ENCODE measurements at places on chromosomes 1 and 21.

DNA sequence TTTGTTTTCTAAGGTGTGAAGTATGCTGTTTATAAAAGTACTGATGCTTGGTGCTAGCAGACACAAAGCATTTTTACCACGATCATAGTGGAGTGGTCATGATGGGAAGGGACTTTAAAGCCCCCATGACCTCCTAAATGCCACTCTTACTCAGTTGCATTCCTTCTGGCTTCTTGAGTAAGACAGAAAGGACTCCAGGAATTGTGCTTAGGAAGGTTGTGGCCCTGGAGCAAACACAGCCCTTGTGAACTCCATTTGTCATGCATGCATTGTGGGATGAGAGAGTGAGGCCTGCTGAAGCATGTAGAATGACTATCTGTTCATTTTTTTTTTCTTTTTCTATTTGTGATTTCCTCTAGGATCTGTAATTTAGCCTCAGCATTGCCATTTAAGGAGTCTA lies 34.2 kb downstream of the AK5 start:
- DNase-seq, result no peak

DNA sequence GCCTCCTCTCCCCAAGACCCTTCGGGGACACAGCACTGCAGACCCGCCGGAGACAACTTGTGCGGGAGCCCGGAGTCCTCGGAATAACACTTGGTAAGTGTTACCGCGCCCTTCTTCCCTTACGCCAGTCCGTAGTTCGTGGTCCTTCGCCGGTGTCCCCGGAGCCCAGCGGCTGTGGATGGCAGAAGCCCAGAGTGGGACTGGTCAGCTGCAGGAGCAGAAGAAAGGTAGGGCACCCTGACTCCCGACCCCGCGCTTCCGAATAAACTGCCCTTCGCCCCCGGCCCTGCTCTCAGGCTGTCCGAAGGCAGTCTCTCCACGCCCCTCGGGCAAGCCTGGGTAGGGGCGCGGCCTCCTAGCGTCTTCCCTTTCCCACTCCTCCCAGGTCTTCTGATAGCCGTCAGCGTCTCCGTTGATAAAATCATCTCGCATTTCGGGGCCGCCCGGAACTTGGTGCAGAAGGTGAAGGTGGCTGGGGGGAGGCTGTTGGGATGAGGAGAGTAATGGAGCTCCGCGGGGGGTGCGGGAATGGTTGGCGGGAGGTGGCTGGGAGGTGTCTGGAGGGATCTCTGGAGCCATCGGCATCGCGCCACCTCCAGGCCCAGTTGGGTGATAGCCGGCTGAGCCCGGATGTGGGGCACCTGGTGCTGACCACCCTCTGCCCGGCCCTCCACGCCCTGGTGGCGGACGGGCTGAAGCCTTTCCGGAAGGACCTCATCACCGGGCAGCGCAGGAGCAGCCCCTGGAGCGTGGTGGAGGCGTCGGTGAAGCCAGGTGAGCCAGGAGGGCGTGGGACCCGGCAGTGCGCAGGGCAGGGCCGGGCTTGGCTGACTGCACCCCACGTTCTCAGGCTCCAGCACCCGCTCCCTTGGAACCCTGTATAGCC lies 4.3 kb downstream of the RUSC1 start:
- no peak for DNase-seq

DNA sequence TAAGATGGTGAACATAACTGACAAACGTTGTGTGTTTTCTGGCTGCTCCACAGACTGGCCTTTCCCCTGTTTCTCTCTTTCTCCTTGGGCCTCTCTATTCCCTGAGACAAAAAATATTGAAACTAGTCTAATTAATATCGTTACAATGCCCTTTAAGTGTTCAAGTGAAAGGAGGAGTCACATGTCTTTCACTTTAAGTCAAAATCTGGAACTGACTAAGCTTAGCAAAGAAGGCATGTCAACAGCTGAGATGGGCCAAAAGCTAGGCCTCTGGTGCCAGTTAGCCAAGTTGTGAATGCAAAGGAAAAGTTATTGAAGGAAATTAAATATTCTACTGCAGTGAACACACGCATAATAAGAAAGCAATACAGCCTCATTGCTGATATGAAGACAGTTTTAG lies 32.2 kb upstream of the FCRL3 start:
- DNase-seq, result no peak

- no peak for DNase-seq
Measured at GRCh38 chr1:205792961-205793673, 17.8 kb upstream of the RAB29 start.

DNA sequence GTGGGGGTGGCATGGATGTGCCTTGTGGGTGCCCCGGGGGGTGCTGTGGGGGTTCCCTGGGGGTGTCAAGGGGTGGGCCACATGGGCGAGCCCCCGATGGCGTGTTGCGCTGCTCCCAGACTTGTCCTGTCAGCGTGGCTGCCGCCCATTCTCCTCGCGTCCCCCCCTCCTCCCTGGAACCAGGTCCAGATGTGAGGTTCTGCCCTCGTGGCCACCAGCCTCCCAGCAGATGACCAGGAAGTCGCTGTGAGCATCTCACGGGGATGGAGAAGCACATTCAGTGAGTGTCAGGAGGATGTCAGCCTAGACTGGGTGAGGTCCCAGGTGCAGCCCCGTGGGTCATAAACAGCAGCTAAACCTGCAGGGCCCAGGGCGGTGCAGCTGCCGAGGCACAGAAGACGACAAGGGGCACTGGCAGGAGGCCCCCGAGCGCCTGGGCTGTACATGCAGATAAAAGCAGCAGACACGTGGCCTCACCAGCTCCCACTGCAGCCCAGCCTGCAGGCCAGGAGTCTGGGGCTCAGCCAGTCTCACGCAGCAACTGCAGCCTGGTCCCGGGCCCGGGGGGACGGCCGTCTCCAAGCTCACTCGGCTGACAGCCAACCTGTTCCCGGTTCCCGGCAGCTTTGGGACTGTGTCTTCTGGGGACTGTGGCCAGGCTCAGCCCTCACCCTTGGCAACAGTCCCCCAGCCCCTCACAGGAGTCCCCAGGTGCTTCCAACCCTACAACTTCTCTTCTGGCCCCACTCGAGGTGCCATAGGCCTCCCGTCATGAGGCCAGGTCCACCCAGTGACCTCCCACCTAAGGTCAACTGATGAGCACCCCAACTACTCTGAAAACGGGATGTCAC lies 17.5 kb upstream of the COL6A2 start:
- DNase-seq, result no peak

GRCh38 chr21:8989721-8990325 lies 1531.6 kb upstream of the TPTE start:
- no peak for DNase-seq

DNA sequence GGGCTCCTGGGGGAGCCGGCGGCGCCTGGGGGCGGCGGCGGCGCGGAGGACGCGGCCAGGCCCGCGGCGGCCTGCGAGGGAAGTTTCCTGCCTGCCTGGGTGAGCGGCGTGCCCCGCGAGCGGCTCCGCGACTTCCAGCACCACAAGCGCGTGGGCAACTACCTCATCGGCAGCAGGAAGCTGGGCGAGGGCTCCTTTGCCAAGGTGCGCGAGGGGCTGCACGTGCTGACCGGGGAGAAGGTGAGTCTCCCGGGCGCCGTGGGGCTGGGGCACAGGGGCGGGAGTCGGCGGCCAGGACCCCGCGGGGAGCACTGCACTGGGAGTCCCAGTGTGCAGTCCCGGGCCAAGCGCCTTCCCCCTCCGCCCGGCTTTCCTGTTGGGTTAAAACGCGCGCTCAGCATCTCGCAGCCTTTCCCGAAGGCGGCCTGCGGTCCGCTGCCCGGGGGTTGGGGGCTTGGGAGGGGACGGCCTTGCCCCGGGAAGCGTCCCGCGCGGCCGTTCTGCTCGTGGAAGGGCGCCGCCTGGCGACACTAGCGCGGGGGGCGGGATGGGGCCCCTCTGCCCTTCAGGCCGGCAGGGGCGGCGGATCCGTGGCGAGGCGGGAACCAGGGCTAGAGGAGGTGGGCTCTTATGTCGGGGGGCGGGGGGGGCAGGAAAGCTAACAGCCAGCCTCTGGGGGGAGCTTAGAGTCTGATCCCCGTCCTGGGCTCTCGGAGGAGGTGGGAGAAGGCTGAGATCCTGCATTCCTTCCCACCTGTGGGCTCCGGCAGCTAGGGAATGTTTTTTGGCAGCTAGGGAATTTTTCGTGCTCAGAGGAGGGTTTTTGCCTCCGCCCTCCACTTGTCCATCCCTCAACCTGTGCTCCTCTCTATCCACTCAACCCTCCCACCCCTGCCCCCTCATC lies 1.1 kb downstream of the HUNK start:
- DNase-seq, result no peak

GRCh38 chr1:4724001-4724400 lies 69.6 kb downstream of the AJAP1 start:
- no peak for DNase-seq

GRCh38 chr1:204443260-204443619 lies 31.6 kb upstream of the PPP1R15B start:
- DNase-seq, result no peak

DNA sequence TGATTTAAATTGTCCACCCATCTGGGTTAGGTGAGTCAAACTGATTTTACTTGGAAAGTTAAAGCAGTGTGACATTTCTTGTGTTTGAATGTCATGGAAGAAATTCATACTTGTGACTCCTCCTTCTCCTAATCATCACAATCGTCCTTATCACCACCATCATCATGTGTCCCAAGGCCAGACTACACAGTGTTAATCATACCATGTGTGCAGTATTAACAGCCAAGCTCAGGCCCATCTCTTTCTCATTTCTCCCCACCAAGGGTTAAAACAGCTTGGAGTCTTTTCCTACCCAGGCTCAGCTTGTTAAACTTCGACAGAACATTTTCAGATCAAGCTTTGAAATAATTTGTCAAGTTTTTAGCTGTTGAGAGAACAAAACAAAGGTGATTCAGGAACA lies 22.5 kb upstream of the PLA2G2E start:
- DNase-seq, result no peak

DNA sequence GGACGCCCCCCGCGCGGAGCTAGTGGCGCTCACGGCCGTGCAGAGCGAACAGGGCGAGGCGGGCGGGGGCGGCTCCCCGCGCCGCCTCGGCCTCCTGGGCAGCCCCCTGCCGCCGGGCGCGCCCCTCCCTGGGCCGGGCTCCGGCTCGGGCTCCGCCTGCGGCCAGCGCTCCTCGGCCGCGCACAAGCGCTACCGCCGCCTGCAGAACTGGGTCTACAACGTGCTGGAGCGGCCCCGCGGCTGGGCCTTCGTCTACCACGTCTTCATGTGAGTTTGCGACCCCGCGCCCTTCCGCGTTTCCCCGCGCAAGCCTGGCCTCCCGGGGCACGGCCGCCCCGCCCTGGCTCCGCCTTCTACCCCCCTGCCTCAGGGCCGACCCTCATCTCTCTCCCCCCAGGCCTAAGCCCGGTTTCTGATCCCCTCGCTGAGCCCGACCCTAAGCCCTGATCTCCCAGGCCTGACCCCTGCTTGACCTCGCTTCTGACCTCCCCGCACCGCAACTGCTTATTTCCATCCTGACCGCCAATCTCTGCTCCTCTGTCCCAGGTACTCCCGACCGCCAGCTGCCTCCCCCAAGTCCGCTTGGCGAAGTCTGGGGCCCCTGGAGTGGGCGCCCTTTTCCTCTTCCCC lies 669 bp downstream of the KCNQ4 start:
- DNase-seq, result no peak

GRCh38 chr1:33516428-33516827 lies 44.0 kb downstream of the ZSCAN20 start:
- DNase-seq, result no peak

DNA sequence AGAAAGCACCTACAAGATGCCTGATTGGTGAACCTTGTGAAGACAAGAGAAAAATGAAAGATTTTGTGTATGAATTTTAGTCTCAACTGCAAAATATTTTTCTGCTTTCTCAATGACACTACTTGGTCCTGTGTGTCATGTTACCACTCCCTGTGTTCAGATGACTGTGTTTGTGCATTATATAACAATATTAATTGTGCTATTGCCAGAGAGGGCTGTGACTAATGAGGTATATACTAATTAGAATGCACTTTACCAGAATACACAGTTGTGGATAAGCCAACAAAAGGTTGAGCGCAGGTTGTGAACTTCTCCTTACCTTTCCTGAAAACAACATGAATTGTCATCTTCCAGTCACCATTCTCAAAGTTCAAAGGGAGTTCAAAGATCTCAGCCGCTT lies 17.3 kb upstream of the FMO2 start:
- no peak for DNase-seq

DNA sequence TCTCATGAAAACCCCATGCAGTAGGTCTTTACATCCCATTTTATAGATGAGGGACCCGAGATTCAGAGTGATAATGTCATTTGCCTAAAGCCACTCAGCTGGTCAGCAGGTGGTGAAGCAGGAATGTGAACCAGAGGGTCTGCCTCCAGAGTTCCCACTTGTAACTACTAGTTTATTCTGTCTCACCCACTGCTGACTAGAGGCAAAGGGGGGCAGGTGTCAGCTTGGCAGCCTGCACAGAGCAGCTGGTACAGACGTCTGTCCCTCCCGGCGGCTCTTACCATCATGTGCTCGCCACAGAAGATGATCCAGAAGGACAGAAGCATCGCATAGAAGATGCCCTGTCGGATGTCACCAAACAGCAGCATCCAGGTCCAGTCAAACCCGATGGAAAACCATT lies 82.4 kb downstream of the WLS start:
- no peak for DNase-seq

DNA sequence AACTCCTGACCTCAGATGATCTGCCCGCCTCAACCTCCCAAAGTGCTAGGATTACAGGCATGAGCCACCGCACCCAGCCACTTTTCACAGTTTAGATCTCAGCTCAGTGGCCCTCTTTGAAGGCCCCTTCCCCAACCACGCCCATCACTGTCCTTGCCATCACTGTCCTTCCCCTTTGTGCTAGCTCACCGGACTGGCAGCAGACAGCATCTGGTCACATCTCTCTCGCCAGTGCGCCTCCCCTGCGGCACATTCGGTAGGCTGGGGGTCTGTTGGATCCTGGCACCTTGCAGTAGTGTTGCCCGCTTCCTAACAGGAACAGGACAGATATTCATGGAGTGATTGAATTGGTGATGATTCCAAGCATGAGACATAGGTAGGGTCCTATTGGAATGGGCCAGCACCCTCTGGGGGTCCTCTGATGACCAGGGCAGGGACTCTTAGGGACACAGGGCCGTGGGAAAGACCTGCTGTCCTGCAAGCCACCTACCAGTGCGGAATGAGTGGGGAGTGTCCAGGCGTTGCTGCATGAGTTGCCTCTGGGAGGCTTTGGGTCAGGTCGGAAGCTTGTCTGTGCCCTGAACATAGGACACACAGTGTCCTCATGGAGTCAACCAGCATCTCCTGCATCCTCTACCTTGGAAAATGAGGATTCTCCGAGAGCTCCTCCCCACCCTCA lies 178.8 kb upstream of the VAMP3 start:
- DNase-seq, result no peak

DNA sequence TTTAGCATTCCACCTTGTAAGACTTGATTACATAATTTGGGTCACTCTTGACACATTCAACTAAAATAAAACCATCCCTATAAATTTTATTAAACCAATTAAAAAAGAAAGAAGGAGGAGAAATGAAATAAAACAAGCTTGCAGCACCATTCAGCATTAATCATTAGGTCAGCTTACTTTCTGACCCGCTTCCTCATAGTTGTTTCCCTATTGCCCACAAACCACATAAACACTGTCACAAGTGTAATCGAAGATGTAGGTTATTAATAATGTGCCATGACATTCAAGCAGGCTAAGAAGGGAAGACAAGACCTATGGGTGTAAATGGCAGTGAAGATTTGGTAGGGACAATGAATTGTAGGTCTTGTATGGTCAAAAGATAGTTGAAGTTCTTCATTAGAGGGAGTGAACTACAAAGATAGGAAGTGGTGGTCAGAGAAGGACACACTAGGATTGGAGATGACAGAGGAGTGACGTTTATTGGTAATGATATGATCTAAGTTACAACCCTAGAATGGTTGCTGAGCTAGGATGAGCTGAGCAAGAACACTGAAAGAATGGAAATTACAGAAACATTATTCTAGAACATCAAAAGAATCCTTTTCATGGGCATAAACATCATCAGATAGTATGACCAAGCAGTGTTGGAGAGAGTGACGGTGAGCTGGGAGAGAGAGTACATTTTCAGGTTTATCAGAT lies 231.5 kb downstream of the KCNT2 start:
- DNase-seq, result no peak

GRCh38 chr1:175094626-175095025 lies 27.0 kb downstream of the TNN start:
- no peak for DNase-seq

Data from stimulated activated CD8-positive, alpha-beta memory T cell treated with anti-CD3 and anti-CD28 coated beads, Interleukin-12 subunit alpha, Interleukin-12 subunit beta, amount 100 ng/mL, for 4 hours (primary cell).